ENCODE measurements at places on chromosomes 4 and X. TPM values are rescaled to one million over a fixed set of nuclear protein-coding genes. Genes with fewer than 3 reads are reported as not detected.

Gene RAB40AL
- 1.2 TPM for total RNA-seq

Gene STAP1
- 0.35 TPM for total RNA-seq

Gene SPARCL1
- 46.2 TPM for total RNA-seq

Gene BTK
- total RNA-seq = 6.0 TPM

Gene LNX1
- total RNA-seq = 19.3 TPM

Gene CT83
- not detected for total RNA-seq

Gene IKBKG
- 14.5 TPM for total RNA-seq

Gene NPY5R
- 1.6 TPM for total RNA-seq

Gene SPANXB1
- not detected for total RNA-seq

Gene PDE5A
- 70.8 TPM for total RNA-seq

Gene SPP1
- 265 TPM for total RNA-seq

Gene NAA11
- total RNA-seq = not detected

Gene COL4A6
- 14.2 TPM for total RNA-seq

Gene GCNA
- 2.6 TPM for total RNA-seq

Gene PNMA3
- total RNA-seq = 12.5 TPM

Gene FDCSP
- total RNA-seq = 0.82 TPM

Gene CENPVL3
- 0.70 TPM for total RNA-seq

Gene UBA1
- 186 TPM for total RNA-seq

Gene TMPRSS11F
- total RNA-seq = not detected

Gene GIMD1
- total RNA-seq = not detected

Gene RTL5
- total RNA-seq = 10.6 TPM

Gene NIPAL1
- total RNA-seq = 6.8 TPM

Gene MAMLD1
- 5.3 TPM for total RNA-seq

Gene CCDC110
- 2.1 TPM for total RNA-seq

Gene LRPAP1
- 195 TPM for total RNA-seq

Gene RTL9
- 0.18 TPM for total RNA-seq

Gene JCHAIN
- 5.1 TPM for total RNA-seq

Gene HPSE
- 1.3 TPM for total RNA-seq

Gene MAGED1
- 128 TPM for total RNA-seq

Gene INTS6L
- total RNA-seq = 17.3 TPM

Gene GABRQ
- 0.99 TPM for total RNA-seq

Gene GLRB
- total RNA-seq = 6.9 TPM

Gene VEGFC
- total RNA-seq = 9.3 TPM

Gene PNMA5
- total RNA-seq = not detected

Gene EDA
- 11.7 TPM for total RNA-seq

Gene ZDHHC15
- 5.1 TPM for total RNA-seq

Gene GPC3
- 823 TPM for total RNA-seq

Gene TCEAL5
- 1.6 TPM for total RNA-seq

Gene LRIT3
- total RNA-seq = 0.47 TPM

Gene NPFFR2
- 0.76 TPM for total RNA-seq

Gene IL15
- total RNA-seq = 4.0 TPM

Gene XAGE1A
- total RNA-seq = not detected

Gene TRIM75
- total RNA-seq = not detected

Gene ETDB
- total RNA-seq = not detected
